SJCRH30 (cell line): ENCODE measurements at places on chromosomes 2 and 18. TPM values are rescaled to one million over a fixed set of nuclear protein-coding genes. Genes with fewer than 3 reads are reported as not detected.
A peak's percentile ranks its signal among the peaks of the same experiment; 100 is the strongest.

DNA sequence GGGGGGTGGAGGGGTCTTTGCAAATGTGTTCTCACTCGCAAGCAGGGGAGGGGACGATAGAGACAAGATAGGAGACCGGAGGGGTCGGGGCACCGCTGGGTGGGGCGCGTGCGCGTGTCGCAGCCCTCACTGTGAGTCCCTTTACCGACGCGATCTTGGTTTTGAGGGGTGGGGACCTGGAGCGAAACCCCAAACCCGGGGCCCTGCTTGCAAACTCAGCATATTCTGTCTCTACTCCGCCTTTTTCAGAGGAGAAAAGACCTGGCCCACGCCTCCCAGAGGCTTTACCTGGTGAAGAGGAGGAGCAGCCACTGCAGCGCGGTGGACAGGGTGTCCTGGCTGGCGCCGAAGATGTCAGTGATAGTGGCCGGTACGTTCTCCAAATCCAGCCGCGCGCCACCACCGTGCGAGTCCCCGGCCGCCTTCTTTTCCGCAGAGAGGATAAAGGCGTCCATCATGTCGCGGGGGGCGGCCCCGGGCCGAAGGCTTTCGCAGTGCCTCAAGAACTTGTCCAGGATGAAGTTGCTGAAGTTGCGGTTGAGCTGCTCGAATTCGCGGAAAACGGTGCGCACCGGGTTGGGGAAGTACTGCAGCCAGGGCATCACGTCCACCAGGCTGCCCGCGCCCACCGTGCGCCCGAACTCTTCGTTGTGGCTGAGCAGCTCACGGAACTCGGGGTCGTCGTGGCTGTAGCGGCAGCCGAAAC lies 1.7 kb downstream of the CYP1B1 start:
- DNase-seq, result no peak

Gene STAMBP
- 50.1 and 61.1 TPM in 2 replicates for total RNA-seq

Gene EFHD1
- 18.7 and 20.7 TPM in 2 replicates for total RNA-seq

GRCh38 chr18:55323051-55323994 lies 264.7 kb downstream of the TCF4 start:
- peak; percentile 47 for DNase-seq

- DNase-seq, result peak; percentile 50
These were observed 1250.1 kb upstream of the GYPC start for GRCh38 chr2:125405816-125406215.

GRCh38 chr18:73093687-73094250 lies 226.0 kb upstream of the NETO1 start:
- DNase-seq, result no peak

GRCh38 chr18:76515576-76515975 lies 20.5 kb upstream of the ZNF516 start:
- DNase-seq, result no peak

Gene TEX261
- 85.3 and 90.9 TPM in 2 replicates for total RNA-seq

Gene NYAP2
- 0.46 and 0.69 TPM in 2 replicates for total RNA-seq

DNA sequence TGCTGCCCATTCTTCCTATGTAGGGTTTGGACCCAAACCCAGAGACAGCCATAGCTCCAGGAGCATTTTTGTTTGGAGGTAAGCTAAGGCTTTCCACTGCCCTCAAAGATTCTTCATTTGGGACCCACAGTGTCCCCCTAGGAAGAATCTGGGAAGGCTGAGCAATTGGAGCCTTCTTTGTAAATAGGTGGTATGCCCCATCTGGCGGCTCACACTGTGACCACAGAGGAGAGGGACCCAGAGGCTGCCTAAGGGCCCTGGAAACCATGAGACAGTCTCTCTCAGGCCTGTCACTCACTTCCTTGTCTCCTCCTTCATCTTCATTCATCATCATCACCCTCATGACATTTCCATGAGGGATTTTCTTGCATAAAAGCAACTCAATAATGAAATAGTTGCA lies 215.4 kb upstream of the OSR1 start:
- DNase-seq, result no peak

Gene NEU2
- total RNA-seq, result not detected in 2 replicates

GRCh38 chr18:24333084-24333483 lies 64.5 kb downstream of the OSBPL1A start:
- DNase-seq, result no peak

DNA sequence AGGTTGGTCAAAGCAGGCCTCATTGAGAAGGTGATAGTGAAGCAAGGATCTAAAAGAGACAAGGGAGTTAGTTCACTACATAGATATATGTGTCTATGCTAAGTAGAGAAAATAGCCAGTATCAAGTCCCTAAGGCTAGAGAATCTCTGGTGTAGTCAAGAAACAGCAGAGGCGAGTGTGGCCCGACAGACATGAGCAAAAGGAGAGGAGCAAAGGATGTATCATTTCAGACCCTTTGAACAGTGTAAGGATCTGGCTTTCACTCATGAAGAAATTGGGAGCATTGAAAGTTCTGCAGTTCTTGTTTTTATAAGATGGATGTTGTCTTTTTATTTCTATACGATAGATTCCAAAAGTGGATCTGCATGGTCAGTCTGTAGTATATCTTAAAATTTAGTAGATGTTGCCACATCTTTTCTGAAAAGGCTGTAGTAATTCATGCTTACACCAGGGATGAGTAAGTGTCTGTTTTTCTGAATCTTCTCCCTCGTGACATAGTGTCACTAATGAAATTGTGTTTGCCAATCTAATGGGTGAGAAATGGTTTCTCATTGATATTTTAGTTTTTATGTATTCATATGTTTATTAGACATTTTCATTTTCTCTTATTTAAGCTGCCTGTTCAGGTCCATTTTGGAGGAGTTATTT lies 18.8 kb downstream of the SP100 start:
- no peak for DNase-seq

DNA sequence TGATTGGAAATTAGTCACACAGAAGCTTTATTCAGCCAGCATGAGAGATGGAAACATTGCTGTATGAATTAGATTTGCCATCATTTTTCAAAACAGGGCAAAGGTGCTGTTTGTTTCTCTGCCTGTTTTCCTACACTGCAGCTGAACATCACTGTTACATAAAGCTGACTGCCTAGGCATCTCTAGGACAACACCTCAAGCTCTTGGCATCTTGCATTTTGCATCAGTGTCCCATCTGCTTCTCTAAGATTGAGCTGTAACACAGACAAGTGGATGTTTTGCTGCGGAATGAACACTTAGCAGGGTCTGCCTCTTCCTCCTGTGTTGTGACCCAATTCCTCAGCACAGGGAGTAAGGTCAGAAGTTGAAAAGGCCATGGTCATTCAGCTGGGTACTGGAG lies 4.9 kb downstream of the CCT7 start:
- DNase-seq, result no peak

DNA sequence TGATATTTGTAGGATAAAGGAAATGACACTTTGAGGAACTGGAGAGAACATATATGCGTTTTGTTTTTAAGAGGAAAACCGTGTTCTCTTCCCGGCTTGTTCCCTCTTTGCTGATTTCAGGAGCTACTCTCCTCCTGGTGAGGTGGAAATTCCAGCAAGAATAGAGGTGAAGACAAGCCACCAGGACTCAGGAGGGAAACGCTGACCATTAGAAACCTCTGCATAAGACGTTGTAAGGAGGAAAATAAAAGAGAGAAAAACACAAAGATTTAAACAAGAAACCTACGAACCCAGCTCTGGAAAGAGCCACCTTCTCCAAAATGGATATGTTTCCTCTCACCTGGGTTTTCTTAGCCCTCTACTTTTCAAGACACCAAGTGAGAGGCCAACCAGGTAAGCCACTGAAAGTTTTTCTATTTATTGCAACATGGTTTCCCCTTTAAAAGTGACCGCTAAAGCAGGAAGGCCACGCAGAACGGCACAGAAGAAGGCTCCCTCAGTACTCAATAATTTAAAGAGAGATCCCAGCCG lies 735 bp downstream of the NRP2 start:
- no peak for DNase-seq

Gene SKA1
- 41.1 and 49.9 TPM in 2 replicates for total RNA-seq

DNA sequence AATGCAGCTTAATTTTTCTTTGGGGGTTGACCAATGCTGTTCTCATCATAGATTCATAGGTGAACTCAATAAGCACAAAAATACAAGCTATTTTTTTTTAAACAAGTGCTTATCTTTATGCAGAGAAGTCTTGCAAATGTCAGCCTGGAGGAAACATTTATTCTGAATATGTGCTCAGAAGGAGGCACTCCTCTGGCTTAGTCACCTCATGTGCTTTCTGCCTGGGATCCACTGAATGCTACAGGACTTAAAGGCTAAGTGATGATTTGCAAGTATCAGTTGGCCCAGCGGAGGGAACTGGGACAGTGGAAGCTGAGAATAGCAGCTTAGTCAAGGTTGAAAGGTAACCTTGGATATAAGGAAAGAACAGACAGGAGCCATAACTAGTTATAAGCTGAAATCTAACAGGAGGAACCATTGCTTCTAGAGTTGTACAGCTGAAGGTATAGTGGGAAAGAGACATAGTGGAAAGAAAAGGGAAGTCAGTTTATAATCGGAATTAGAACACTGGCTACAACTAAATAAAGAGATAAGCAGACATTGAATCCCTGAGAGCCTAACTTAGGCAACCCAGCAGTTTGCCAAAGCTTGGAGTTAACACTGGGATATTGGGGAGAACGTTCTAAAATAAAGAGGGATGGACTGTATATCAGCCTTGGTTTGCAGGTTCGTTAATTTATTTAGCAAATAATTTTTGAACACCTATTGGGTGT lies 488.7 kb downstream of the SUCLG1 start:
- no peak for DNase-seq

DNA sequence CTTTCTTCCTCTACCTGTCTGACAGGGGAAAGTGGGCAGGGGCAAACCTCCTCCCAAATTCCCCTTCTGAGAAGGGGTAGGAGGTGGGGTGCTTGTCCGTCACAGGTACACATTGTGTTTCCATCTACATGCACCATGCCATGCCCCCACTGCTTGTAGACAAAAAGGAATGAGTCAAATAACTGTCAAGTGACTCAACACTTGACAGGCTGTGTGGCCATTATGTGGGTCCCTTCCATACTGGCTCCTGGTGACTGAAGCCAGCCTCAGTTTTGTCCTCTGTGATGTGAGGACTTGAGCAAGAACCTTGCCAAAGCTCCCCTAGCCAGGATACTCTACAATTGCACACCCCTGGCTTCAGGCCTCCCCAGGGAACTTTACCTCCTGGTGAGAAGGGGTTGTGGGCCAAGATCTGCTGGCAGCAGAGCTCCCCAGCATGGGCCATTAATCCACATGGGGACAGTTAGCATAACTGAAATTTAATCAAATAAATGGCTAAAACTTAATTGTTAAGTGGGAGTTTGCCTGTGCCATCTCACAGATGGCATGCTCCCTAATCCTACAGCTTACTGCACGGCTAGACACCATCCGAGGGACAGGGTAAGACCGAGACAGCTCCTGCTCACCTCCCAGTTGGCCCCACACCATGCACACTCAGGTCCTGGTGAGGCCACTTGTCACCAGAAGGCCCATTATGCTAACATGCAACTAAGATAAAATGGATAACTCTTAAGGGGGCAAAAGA lies 140.2 kb downstream of the BCL11A start:
- DNase-seq, result no peak

- DNase-seq, result no peak
These were observed 902.6 kb upstream of the GCFC2 start for GRCh38 chr2:76613330-76613729.

- DNase-seq, result no peak
These were observed 92.3 kb downstream of the HS1BP3 start for GRCh38 chr2:20558391-20559150.

GRCh38 chr2:237859533-237860272 lies at the start of gene RAMP1:
Gene RAMP1 (plus strand): TSS chr2:237859623. CDS start chr2:237859676, 53 bp downstream.
- DNase-seq, result no peak

GRCh38 chr2:1647417-1648240 lies 96.7 kb downstream of the PXDN start:
- DNase-seq, result no peak

GRCh38 chr2:196985511-196986183 lies 59.1 kb upstream of the PGAP1 start:
- no peak for DNase-seq

Gene PLA2R1
- not detected in 2 replicates for total RNA-seq

DNA sequence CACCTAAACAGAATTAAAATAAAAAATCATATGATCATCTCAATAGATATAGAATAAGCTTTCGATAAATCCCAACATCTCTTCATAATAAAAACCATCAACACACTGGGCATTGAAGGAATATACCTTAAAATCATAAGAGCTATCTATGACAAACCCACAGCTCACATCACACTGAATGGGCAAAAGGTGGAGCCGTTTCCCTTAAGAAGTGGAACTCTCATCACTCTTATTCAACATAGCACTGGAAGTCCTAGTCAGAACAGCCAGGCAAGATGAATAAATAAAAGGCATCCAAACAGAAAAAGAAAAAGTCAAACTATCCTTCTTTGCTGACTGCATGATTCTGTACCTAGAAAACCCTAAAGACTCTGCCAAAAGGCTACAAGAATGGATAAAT lies 510.3 kb downstream of the ZNF804A start:
- DNase-seq, result no peak

Gene EVX2
- total RNA-seq, result not detected in 2 replicates

Gene SLC19A3
- not detected in 2 replicates for total RNA-seq

Gene ACMSD
- not detected in 2 replicates for total RNA-seq

DNA sequence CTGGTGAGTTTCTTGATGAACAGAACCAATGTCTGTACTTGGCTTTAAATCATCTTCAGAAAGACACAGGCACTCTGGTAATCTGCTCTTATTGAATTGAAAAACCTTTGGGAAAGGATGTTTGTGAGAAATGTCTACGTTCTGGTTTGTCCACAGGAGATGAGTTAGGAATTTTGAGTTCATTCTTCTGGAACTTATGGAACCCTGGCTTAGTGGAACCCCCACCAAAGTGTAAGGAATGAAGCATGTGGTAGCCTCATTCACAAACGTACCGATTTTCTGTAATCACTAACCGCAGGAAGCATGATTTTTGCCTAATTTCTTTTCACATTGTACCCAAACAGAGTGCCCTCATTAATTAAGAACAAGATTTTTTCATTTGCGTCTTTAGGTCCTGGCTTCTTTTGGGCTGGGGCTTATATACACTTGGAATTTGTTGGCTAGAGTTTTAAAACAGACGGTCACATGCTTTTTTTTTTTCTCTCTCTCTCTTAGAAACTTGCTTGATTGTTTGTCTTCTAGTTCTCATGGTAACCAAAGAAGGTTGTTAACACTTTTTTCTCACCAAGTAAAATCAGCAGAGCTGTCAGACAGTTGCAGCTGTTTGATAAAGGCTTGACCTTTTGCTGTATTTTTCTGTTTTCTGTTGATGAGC lies 314.1 kb upstream of the THUMPD2 start:
- peak; percentile 43 for DNase-seq

Gene RESP18
- total RNA-seq, result not detected in 2 replicates

DNA sequence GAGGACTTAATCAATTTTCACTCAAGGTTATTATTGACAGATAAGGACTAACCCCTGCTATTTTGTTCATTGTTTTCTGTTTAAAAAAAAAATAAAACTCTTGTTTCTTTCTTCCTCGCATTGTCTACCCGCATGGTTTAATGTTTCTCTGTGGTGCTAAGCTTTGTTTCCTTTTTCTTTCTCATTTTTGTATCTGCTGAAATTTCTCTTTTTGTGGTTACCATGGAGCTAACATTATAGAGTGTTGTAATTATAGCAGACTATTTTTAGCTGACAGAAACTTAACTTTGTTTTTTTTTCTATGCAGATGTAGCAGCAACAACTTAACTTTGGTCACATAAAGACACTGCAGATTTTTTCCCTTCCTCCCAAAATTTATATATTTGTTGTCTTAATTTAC lies 43.1 kb upstream of the CHN1 start:
- no peak for DNase-seq
